Stimulated activated CD4-positive, alpha-beta T cell treated with anti-CD3 and anti-CD28 coated beads, TNF-alpha, amount 100 ng/mL, for 48 hours (primary cell): ENCODE measurements at places on chromosomes 4 and X.

GRCh38 chr4:3346146-3346545 lies 53.3 kb downstream of the RGS12 start:
- DNase-seq, result no peak

- DNase-seq, result no peak
Measured at GRCh38 chr4:76981644-76982043, 32.1 kb downstream of the SEPTIN11 start.

DNA sequence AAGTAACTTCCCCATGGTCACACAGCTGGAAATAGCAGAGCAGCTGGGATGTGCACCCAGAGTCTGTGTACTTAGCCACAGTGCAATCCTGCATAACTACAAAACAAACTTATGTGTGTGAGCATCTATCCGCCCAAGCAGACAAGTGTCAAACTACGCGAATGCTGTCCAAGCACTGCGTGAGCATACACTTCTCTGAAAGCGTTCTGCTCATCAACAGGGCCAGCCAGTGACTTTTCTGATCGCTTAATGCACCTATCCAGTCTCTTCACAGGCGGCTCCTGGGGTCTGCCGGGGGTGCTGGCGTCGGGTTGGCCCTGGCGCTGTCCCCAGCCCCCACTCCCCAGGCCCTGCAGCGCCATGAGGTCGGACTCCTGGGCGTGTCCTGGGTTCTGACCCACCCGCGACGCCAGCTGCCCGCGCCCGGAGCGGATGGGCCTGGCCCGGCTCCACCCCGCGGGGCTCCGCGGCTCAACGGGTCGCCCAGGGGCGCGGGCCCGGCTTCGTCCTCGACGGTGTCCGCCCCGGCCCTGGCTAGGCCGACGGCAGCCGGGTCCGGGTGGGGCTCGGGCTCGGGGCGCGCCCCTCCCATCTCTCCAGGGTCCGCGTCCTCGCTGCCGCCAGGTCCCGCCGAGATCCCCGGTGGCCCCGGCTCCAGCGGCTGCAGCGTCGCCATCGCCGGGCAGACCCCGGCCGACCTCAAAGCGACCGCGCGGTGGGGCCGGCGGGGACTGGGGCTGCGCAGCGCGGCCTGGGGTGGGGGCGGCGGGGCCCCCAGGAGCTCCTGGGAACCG lies 1.3 kb upstream of the ZNF141 start:
- DNase-seq, result no peak

GRCh38 chrX:9312922-9313867 lies 151.7 kb upstream of the TBL1X start:
- peak; percentile 72 for DNase-seq

DNA sequence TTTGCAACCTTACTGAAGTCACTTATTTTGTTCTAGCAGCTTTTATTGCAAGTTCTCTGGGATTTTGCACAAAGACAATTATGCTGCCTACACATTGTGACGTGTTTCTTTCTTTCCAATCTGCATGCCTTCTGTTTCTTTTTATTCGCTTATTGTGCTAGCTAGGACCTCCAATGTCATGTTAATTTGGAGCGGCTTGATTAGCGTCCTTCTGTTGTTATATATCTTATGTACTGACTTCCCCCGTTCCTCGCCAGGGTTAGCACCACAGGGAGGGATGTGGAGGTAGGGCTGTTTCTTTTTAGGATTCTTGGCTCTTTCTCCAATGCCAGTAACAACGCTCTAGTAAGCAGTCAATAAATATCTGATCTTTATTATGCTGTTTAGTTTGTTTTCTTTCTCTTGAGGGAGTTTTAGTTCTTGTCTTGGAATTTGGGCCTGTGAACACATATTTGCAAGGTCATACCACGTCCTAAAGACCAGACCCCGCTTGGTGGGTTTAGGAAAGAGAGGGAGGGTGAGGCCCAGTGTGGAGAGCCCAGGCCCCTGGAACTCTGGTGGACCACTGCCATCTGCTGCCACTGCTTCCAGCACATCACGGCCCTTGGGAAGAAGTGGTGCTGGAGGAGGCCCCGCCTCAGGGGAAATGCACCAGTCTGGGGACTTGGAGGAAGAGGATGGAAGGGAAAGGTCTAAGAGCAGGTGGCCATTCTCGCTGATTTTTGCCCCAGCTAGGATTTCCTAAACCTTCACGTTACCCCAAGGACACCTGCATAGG lies 129.1 kb downstream of the TRIML1 start:
- no peak for DNase-seq

DNA sequence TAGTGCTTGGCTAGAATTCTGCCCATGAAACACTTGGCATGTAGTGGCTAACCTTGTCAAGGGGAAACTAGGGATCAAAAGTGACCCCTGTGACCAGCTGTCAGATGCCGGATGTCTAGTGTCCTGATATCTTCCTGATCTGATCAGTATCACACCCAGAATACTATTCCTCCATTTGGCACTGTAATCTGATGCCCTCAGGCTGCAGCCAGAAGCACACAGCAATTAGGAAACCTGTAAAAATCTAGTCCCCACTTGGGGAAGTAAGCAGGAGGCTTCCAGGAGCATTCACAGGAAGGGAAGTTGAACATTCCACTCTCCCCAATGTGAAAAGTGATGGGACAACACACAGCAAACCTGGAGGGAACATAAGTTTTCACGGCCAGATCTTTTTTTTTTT lies 125.1 kb downstream of the HS6ST2 start:
- no peak for DNase-seq

DNA sequence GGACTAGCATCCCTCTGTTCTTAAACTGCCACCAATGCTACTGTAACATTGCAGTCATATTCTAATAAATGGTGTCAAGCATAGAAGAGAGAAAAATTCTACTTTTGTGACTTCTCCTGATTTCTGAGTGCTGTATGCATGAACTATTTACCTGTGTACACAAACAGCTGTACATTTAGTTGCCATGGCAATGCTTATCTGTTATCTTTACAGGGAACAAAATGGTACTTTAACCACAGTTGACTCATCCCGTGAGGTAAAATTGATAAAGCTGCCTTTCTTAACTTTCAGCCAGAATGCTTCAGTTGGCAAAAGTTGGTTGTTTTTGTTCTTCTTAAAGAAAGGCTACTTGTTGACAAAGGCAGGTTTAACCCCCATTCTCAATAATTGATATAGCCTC lies 587.5 kb upstream of the MAGEB2 start:
- DNase-seq, result no peak

- DNase-seq, result no peak
Measured at GRCh38 chrX:133544778-133545177, 129.5 kb upstream of the GPC4 start.

- DNase-seq, result no peak
Measured at GRCh38 chr4:133839326-133839725, 362.3 kb downstream of the PABPC4L start.

GRCh38 chr4:13833171-13833804 lies 205.8 kb upstream of the BOD1L1 start:
- DNase-seq, result no peak
